ENCODE measurements at places on chromosomes 3 and 15.

GRCh38 chr15:72365844-72366243 is 10.0 kb downstream of the HEXA start:
- no peak for DNase-seq

GRCh38 chr15:63196842-63197241 is 7.4 kb downstream of the RAB8B start:
- DNase-seq: no peak

DNA sequence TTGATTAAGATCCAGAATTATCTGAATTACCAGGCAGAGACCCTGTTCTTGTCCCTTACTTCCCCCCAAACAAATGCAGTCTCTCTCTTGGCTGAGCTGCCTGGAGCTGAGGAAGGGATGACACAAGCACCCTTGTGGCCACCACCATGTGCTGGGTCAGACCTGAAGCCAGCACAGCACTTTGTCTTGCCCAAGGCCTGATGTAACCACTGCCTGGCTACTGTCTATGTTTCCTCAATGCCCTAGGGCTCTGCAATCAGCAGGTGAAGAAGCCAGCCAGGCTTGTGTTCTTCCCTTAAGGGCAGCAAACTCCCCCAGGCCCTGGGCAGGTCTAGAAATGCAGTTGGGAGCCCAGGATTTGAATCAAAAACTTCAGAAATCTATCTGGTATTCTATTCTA is 15.8 kb upstream of the CASR start:
- DNase-seq: no peak

GRCh38 chr3:149965278-149965677 is 5.4 kb downstream of the PFN2 start:
- no peak for DNase-seq

- no peak for DNase-seq
Measured at GRCh38 chr3:7275396-7275795, 414.5 kb downstream of the GRM7 start.

DNA sequence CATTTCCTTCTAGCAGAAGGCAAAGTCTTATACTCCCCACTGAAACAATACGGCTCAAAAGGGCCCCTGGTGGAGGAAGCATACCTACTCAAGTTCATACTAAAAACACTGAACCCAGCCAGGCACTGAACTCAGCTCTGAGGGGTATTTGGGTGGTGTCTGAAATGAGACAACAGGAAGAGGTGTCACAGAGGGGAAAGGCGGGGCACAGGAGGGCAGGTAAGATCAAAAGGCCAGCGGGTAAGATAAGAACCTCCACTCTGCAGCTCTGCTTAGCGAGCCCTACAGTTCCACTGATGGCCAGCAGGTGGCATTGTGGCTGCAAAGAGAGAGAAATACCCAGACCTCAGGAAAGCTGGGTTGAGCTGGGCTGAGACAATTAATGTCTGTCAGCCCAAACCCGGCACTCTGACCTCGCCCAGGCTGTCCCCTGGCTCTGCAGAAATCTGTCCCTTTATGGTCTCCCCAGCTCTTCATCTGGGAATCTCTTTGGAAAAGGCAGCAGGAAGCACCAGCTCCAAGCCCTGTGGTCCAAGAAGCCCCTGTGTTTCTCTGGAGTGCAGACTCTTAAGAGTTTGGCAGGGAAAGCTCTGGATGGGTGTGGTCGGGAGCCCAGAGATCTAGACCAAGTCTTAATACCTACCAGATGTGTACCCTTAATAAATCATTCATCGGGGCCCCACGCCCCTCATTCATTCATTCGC is 8.4 kb downstream of the MFGE8 start:
- DNase-seq: peak; percentile 63

DNA sequence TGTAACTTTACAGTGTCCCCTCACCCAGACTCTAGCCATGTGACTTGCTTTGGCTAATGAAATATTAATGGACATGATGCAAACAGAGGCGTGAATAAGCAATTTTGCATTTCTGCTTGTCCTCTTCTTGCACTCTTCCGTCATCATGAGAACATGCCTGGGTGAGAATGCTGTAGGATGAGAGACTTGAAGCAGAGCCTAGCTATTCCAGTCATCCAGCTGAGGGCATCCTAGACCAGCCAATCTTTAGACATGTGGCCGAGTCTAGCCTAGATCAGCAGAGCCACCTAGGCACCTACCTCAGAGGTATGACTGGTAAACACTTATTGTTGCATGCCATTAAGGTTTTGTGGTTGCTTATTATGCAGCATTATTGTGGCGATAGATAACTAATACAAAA is 450.5 kb upstream of the AZI2 start:
- DNase-seq: no peak

- peak; percentile 14 for DNase-seq
Measured at GRCh38 chr15:74889390-74889882, 406 bp upstream of the MPI start.

GRCh38 chr3:105077060-105077822 is 289.5 kb upstream of the ALCAM start:
- DNase-seq: no peak

DNA sequence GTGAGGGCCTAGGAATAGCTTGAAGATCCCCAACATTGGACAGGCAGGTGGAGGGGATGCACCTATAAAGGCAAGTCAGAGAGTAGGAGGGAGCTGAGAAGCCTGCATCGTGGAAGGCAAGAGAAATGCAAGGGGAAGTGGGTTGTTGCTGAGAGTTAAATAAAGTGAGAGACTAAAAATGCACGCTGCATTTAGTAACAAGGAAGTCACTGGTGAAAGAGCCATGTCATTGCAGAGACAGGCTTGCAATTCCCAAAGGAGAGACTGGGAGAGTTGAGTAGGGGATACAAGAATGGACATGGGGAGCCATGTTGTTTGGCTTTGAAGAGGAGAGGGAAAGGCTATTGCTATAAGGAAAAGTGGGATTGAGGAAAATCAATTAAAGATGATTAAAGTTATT is 77.0 kb upstream of the HEG1 start:
- no peak for DNase-seq

GRCh38 chr15:62306851-62307504 is 141.9 kb upstream of the C2CD4B start:
- peak; percentile 65 for DNase-seq

- DNase-seq: no peak
Measured at GRCh38 chr3:12934431-12934830, 93.1 kb upstream of the RPL32 start.

DNA sequence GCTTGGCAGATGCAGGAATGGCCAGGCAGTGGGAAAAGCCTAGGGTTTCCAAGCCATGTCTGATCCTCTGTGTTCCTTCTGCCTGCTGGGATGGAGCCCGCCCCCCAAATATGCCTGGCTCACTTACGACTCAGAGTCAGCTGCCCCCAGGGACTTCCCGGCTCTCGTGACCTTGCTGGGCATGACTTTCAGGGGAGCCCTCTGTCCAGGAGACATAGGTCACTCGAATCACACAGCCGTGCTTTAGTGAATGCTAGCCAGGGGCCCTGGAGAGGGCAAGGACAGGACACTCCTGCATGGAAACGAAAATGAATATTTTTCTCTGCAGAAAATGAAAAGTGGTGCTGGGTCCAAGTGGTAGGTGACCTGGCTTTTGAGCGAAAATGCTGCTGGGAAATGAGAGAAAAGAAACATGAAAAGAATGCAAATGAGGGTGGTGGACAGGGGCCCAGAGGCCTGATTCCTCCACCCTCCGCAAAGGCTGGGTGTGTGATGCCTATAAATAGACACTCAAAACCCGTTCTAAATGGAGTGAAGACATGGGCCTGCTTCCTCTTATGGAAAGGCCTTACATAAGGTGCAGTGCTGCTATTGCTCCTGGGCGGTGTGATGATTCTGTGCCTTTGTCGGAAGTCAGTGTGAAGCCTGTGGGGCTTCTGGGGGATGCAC is 107.4 kb downstream of the APBA2 start:
- no peak for DNase-seq

- DNase-seq: no peak
Measured at GRCh38 chr3:118734664-118735063, 300.0 kb downstream of the IGSF11 start.

DNA sequence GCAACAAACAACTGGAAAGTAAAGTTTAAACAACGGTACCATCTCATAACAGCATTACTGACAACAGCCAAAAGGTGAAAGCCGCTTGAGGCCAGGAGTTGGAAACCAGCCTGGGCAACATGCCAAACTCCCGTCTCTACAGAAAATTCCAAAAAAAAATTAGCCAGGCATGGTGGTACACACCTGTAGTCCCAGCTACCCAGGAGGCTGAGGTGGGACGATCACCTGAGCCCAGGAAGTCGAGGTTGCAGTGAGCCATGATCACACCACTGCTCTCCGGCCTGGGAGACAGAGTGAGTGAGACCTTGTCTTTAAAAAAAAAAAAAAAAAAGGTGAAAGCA is 4.4 kb downstream of the TNK2 start:
- no peak for DNase-seq

DNA sequence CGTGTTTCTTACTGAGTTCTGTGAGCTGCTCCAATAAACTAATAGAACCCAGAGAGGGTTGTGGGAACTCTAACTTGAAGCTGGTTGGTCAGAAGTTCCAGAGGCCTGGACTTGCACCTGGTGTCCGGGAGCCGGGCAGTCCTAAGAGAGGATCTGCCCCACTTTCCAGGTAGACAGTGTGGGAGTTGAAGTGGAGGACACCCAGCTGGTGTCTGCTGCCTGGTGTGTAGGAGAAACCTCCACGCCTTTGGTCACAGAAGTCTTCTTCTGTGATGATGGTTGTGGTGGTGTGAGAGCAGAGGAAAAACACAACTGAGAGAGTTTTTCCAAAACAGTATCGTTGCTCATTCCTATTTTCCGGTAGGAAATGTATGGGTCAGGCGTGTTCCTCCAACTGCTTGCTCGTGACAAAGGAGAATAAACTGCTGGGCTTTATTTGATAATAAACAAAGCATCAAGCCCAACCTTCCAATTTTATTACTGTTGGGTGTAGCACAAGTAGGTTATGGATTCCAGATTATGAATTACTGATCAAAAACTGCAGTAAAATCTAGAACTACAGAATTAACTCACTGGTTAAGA is 137.0 kb downstream of the KLF13 start:
- DNase-seq: no peak

DNA sequence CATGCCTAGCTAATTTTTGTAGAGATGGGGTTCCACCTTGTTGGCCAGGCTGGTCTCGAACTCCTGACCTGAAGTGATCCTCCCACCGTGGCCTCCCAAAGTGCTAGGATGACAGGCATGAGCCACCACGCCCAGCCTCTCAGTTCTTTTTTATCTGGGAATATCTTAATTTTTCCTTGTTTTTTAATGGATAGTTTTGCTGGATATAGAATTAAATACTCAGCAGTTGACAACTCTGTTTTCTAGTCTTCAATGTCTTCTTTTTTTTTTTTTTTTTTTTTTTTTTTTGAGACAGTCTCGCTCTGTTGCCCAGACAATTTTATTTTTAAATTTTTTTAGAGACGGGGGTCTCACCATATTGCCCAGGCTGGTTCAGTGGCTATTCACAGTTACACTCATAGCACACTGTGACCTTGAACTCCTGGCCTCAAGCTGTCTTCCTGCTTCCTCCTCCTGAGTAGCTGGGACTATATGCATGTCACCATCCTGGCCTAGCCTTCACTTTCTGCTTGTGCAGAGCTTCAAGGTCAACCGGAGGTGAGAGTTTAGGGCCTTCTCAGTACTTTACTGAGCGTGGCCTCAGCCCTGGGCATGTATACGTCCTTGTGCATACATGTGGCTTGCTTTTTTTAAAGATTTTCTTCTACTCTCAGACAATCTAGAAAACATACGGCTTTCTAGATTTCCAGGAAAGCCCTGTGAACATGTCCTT is 120.5 kb downstream of the ZNF609 start:
- DNase-seq: no peak

DNA sequence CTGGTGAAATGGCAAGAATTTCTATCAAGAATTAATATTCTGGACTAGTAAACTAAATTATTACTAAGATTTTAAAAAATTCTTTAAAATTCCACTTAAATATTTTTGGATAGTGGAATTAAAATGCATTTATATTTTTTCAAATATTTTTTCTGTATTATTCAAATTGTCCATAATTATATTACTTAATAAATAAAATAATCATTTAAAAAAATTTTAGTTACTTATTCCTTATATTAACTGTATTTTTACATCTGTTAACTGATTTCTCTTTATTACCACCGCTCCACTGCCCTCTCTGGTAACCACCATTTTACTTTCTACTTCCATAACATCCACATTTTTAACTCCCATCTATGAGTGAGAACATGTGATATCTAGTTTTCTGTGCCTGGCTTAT is 828.4 kb downstream of the VGLL3 start:
- DNase-seq: no peak

DNA sequence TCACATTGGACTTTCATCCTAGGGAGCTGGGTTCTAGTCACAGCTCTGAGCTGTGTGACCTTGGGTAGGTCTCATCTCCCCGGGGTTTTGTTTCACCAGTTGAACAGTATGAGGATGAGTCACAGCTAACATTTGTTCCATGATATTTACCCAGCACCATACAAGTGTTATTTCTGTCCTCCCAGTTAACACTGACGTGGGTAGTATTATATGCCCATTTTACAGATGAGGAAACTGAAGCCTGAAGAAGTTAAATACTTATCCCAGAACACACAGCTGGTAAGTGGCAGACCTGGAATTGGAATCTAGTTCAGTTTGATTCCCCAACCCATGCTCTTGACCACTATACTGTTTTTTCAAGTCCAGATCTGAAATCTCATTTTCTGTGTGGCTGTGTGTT is 908 bp upstream of the RARB start:
- DNase-seq: peak; percentile 49

DNA sequence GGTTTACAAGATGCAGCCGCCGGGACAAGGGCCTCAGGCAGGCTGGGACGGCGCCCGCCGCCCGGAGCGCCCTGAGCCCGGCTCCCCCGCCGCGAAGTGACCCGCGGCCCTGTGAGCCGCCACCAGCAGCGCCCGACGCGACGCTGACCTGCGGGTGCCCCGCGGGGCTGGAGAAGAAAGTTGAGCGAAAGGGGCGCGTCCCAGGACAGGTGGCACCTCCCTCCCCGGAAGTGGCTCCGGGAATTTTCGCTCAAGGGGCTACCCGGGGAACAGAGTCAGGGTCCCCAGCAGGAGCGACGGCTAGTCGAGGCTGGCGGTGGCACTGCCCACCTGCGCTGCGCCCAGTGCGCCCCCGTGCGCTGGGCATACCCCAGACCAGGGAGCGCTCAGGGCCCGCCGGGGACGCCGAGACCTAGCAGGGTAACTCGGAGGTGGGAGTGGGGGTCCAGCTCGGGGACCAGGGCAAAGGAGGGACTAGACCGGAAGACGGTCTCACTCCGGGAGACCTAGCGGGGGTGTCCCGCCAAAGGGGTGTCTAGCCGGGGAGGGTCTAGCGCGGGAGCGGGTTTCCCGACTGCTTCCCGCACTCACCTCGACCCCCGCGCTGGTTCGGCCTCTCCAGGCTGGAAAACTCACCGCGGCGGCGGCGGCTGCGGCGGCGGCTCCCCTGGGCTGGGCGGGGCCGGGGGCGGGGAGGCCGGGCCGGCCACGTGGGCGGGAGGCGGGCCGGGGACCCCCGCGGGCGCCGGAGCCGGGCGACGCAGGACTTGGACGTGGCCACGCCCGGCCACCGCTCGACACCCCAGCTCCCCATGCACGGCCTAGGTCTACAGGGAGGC is 18.4 kb downstream of the SPATA12 start:
- no peak for DNase-seq

GRCh38 chr15:65612616-65612946 is 1.6 kb upstream of the INTS14 start:
- peak; percentile 29 for DNase-seq
